Activated CD4-positive, alpha-beta T cell treated with anti-CD3 and anti-CD28 coated beads, Interleukin-2, amount 50 U/mL, for 48 hours (primary cell): ENCODE measurements at places on chromosomes 12 and 14.

GRCh38 chr14:79668951-79669350 is 542.4 kb downstream of the DIO2 start:
- no peak for DNase-seq

DNA sequence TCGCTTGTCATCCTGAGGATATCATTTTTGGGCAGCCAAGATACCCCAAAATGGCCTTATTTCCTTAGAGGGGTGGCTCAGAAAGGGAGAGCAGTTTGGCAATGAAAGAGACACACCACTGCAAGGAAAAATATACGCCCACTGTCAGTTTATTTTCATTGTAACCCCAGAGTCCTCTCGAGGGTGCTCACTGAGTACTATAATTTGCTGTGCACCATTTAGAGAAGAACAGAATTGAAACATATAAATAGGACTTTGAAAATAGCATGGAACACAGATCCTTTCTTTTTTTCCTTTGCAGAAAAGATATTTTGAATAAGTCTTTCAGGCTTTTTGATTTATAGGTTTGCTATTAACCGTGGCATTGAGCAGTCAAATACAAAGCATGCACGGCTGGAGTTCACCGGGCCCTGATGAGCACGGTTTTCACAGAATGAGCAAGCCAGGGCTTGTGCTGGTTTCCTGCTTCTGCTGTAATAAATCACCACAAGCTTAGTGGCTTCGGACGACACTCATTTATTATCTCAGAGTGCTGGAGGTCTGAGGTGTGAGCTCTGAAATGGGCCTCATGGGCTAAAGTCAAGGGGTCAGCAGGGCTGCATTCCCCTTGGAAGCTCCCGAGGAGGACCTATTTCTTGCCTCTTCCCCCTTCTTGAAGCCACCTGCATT is 152.3 kb downstream of the ZNF664 start:
- no peak for DNase-seq

DNA sequence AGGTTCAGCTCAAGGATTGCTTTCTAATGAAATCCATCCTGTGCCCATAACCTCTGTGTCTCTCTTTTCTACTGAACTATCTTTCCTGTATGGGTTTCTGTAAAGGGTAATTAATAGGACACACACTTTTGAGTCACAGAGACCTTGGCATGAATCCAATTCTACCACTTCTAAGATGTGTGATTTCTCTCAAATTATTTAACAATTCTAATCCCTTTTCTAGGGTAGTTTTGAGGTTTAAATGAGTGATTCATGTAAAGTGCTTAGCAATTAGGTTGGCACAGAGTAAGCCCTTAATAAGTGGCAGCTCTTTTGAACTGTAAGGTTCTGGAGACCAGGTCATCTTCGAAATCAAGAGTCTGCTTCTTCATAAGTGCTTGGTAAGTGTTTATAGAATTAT is 202.7 kb downstream of the RASSF9 start:
- no peak for DNase-seq

- DNase-seq, result no peak
Observed at GRCh38 chr12:25875661-25876060, 82.8 kb upstream of the RASSF8 start.
